NCI-H1694 (cell line): ENCODE measurements at places on chromosomes 7 and 10.

GRCh38 chr7:22356010-22356691 is 803 bp downstream of the RAPGEF5 start:
- DNase-seq, result no peak

- DNase-seq, result no peak
Measured at GRCh38 chr10:33326933-33327332, 7.5 kb downstream of the NRP1 start.

- DNase-seq, result no peak
Measured at GRCh38 chr7:50206453-50207250, 97.9 kb upstream of the IKZF1 start.

DNA sequence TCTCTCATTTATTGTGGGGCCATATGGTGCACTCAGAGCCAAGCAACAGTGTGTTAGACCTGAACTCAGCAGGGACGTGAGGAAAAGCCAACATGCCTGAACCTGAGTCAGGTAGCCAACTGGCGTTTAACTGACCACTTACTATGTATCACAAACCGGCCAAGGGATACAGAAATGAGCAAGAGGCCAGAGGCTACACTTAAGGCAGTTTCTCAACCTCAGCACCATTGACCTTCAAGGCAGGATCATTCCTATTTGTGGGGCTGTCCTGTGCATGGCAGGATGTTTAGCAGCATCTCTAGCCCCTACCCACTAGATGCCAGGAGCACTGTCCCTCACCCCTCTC is 103.5 kb upstream of the NANOS1 start:
- DNase-seq, result no peak

GRCh38 chr10:43939939-43940820 is 291.5 kb upstream of the ZNF32 start:
- DNase-seq, result peak; percentile 91

GRCh38 chr7:123191132-123191531 is 8.6 kb downstream of the SLC13A1 start:
- no peak for DNase-seq

GRCh38 chr7:69429911-69430383 is 168.3 kb upstream of the AUTS2 start:
- peak; percentile 76 for DNase-seq

DNA sequence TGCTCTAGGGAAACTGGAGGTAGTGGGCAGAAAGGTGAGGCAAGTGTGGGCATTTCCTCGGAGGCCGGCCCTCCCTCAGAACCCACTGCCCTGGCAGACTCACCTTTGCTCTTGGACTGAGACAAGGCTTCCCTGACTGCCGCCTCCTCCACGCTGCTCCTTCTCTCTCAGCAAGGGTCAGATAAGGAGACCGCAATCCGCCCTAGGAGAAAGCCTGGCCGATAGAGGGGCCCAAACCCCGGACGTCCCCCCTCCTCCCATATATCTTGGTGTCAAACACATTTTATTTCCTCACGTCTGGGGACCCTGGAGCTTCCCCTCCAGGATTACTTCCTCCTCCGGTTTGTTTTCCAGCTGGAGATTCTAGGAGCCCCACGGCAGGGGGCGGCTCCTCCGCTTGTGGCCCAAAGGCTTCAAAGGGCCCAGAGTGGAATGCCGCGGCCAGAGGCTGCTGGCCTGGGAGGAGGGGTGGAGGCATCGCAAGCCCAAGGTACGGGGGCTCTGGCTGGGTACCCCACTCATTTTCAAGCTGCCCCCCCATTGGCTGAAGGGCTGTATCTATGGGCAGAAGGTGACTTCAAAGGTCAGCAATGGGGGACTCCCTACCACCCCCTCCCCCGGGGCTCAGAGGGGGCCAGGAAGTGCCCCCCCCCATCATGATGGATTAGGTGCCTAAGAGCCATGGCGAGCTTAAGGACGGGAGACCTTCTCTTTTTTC is 31.7 kb upstream of the LBX1 start:
- no peak for DNase-seq

DNA sequence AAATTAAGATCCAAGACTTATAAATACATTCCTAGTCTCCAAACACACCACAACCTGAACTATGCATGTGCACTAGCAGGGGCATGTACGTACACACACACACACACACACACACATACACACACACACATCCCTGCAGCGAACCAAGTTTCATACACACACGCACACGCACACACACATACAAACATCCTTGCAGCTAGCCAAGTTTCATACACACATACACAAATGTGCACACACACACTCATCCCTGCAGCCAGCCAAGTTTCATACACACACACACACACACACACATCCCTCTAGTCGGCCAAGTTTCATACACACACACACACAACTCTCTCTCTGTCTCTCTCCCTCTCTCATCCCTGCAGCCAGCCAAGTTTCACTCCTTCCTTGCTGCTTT is 82.7 kb upstream of the WIPF3 start:
- no peak for DNase-seq

DNA sequence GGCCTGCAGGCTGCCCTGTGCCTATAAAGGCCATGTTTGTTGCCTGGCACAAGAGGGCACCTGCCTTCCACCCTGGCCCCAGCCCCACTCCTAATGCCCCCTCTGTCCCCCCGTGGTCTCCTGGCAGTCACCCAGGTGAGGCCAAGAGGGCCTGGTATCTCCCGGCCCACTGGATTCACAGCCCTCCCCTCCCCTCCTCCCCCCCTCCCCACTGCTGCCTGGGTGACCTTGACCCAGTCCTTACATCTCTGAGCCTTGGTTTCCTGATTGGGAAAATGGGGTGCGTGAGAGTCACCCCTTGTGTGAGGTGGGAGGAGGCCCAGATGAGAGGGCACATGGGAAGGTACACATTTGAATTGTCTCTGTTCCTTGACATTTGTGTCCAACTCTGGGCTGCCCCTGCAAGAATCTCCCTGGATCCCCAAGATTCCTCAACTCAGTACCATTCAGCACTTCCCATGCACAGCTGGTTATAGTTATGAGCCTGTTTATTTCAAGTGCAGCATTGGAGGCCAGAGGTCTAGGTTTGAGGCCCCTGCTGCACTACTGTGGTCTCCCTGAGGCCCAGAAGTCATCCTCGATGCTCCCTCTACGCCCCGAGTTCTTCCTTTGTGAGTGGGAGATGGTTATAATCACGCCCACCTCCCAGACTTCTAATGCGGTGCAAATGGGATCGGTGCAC is 58.9 kb downstream of the TMEM270 start:
- no peak for DNase-seq

GRCh38 chr10:45470098-45471012 is 96.3 kb downstream of the ALOX5 start:
- DNase-seq, result no peak

DNA sequence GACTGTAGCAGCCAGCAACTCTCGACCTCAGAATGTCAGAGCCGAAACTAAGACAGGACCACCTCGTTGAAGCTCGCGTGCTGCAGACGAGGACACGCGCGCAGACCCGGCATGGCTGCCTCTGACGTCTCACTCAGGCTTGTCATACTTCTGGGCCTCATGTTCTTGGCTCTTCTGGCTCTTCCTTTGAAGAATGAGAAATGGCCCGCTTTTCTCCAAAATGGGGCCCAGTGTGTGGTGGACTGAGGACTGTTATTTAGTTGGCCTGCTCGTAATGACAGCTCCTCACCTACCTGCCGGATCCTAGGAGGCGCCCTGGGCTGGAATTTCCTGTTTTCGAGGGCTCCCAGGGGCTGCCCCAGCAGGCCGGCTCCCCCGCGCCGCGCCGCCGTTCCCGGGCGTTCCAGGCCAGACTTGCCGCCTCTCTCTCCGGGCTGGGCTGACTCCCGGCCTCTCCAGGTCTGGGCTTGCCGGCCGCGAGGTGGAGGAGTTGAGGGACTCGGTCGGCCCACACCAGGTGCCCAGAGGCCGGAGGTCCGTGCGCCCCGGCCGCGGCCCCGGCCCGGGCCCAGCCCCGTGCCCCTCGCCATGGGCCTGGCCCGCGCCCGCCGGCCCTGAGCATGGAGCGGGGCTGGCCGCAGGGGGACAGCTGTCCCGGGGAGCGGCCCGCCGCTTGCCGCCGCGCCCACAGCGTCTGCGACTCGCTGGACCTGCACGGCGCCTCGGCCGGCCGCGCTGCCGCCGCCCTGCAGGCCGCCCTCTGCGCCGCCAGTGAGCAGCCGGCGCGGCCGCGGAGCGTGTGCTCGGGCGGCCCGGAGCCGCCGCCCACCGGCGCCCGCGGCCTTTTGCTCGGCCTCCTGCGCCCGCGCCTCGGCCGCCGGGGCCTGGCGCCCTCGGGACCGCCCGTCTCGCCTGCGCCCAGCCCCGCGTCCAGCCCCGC is 28.1 kb downstream of the AGAP3 start:
- DNase-seq, result no peak

DNA sequence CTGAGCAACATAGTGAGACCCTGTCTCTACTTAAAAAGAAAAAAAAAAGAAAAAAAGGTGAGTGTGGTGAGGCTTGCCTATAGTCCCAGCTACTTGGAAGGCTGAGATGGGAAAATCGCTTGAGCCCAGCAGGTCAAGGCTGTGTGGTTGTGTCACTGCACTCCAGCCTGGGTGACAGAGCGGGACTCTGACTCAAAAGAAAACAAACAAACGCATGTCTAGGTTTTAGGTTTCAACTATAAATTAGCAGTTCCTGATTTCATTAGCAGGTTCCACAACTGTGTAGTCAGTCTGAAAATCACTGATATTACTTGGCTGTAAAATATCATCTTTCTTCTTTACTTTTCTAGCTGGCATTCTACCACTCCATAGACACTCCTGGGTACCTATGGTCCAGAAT is 155.7 kb upstream of the HGF start:
- DNase-seq, result no peak

DNA sequence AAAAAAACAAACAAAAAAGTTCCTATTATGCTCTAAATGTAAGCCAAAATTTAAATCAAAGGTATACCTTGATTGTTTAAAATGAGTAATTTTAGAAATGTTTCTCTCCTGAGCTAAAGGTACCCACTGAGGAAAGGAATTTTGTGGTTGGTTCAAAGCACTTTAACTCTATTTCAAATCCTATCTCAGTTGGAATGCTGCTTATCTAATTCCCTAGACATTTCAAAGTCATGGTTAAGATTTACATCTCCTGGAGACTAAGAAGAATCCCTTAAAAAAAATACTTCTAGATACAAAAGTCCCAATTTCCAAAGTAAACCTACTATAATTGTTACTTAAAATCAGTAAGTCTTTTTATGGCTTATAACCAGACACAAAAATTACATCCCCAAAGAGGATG is 830.7 kb downstream of the GRID1 start:
- no peak for DNase-seq

DNA sequence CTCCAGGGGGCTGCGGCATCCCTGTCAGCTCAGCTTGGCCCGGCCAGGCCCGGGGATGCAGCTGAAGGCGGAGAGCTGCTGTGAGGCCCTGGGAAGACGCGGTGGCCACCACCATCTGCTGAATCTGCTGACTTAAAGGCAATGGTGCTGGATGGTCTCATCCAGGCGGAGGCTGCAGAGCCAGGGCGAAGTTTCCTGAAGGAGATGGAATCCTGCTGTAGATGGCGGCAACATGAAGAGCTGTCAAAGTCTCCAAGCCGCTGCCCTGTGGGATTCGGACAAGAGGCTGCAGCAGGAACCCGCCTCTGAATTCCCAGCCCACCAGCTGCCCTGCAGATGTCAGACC is 200.1 kb downstream of the PTPRN2 start:
- no peak for DNase-seq

- no peak for DNase-seq
Measured at GRCh38 chr10:22436526-22436892, 91.2 kb downstream of the SPAG6 start.

- DNase-seq, result no peak
Measured at GRCh38 chr10:133245439-133246235, 8.0 kb downstream of the VENTX start.

DNA sequence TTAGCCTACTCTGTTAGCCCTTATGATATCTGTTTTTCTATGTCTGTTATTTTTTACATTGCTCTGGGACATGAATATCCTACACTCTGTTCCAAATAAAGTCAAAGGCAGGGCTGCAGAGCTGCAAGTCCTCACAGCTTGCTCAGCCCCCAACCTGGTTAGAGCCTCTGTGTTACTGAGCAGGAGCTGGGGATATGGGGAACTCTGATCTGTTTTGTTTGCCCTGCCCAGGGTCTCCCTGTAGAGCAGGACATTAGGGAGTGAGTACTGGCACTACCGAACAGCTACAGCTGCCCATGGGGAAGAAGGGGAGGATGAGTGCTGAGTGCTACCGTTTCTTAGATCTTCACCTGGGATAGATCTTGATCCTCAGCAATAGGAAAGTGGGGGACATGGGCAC is 32.8 kb upstream of the FGL2 start:
- no peak for DNase-seq

DNA sequence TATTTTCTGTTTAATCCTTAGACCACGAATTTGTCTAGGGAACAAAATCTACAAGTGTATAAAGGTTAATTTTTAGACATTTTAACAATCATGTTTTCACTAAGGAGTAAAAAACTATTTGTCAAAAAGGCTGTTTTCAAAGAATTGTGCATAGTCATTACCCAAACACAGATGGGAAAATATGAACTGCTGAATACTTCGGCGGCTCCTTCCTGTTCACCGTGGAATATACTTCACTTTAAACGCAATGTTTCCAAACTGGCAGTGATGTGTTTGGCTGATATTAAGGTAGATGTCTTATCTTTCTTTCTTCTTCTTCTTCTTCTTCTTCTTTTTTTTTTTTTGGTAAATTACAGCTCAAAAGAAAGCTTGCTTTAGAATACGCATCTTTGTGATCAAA is 41.4 kb downstream of the JCAD start:
- no peak for DNase-seq

DNA sequence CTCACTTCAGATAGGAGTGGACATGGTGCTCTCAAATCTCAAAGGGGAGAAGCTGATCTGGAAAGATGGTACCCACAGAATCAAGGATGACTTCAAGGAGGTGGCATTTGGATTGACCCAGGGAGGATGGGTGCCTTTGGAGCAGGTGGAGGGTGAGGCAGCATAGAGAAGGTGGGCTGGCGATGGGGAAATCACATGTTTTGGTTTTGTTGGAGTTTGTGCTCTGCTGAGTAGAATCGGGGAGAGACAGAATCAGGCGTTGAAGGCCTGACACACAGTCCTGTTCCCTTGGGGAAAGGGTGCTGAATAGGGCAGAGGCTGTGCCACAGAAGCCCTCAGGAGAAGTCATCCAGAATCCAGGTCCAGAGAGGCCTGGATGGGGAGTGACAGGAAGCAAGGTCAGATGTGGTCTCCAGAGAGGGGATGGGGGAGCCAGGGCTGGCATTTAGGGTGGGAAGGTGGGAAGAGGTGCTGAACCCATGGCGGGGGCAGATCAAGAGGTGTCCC is 291.1 kb downstream of the GLRX3 start:
- DNase-seq, result no peak

GRCh38 chr7:27397503-27397902 is 154.9 kb downstream of the EVX1 start:
- no peak for DNase-seq
